ENCODE measurements at places on chromosomes 4 and X. TPM values are rescaled to one million over a fixed set of nuclear protein-coding genes. Genes with fewer than 3 reads are reported as not detected.

- no peak for DNase-seq
These were observed 113.2 kb downstream of the SPCS3 start for GRCh38 chr4:176432811-176433540.

DNA sequence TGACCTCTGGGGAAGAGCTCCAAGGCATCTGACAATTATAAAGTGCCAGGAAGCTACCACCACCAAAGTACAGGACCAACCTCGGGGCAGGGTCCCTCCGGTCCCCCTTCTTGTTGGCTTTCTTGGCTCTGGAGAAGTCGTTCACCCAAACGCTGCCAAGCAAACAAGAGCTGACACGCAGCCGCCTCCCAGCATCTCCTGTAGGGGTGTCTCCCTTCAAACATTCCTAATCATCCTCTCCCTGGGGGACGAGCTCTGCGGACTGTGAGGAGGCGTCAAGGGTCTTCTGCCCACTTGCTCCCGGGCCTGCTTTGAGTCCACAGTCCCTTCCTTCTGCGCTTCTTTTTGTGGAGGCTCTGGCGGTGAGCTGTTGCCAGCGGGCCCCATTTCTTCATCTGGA, 158.9 kb upstream of the MAB21L2 start:
- no peak for DNase-seq

- no peak for DNase-seq
These were observed 24.8 kb upstream of the ACSL1 start for GRCh38 chr4:184850431-184851199.

DNA sequence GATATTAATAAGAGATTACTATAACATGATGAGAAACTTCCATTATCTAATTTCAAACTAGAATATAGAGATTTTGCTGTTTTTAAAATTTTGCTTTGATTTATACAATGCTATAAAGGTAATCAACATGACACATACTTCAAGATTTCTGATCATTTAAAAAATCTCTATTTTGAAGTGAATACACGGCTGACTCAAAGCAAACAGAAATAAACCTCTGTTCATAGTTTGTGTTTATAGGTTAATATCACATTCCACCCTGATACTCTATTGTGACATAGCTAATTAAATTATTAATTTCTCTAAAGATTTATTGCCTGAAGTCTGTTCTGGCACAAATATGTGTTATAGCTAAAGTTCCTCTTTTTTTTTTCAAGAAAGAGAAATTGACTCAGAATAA, 349.2 kb downstream of the TLL1 start:
- no peak for DNase-seq

DNA sequence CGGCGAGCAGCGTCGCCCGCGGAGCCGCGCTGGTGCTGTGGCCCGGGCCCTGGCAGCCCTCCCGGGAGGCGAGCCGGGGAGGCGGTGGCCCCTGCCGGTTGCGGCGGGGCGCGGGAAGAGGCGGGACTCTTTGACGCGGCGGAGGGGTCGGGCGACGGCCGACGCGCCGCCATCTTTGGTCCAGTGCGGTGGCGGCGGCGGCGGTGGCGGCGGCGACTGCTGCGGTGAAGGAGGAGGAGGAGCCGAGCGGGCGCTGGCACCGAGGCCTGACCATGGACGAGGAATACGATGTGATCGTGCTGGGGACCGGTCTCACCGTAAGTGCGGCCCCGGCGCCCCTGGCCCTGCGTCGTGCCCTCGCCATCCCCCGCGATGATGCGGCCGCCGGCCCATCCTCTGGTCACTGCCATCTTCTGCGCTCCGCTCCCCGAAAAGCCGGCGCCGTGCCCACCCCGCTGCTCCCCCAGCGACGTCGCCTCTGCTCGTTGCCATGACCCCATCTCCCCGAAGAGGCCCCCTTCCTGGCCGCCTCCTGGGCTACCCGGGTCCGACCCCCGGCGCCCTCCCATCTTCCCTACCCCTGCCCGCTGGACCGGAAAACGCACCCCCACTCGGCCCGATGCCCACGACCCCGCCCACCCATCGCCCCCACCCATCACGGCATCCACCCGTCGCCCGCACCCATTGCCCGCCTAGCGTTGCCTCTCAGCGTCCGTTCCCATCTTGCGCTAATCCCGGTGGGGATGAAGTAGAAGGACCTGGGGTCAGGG, at the start of gene GDI1:
Gene GDI1 (plus strand): TSS at position 172 of the 770 bp plus-strand sequence. CDS start 101 bp downstream, at position 273.
- DNase-seq, result no peak

GRCh38 chr4:155675709-155676429, 9.2 kb downstream of the GUCY1A1 start:
- no peak for DNase-seq

GRCh38 chr4:80198441-80198837, 1.1 kb downstream of the PRDM8 start:
- DNase-seq, result no peak

DNA sequence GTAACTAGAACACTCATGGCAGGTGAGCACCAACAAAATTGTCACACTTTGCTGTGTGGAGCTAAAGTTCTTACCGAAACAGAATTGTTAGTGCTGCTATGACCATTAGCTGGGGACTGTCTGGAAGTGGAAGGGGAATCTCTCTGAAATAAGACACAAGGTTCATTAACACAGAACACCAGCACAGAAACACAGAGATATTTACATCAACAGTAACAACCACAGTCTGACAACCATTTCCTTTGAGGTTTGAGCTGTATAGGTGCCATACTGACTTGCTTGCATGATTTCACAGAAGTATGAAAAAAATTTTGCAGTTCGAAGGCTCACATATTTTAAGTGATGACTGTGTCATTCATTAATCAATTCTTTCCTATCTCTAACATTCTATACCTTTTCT, 109.8 kb downstream of the NYX start:
- no peak for DNase-seq

DNA sequence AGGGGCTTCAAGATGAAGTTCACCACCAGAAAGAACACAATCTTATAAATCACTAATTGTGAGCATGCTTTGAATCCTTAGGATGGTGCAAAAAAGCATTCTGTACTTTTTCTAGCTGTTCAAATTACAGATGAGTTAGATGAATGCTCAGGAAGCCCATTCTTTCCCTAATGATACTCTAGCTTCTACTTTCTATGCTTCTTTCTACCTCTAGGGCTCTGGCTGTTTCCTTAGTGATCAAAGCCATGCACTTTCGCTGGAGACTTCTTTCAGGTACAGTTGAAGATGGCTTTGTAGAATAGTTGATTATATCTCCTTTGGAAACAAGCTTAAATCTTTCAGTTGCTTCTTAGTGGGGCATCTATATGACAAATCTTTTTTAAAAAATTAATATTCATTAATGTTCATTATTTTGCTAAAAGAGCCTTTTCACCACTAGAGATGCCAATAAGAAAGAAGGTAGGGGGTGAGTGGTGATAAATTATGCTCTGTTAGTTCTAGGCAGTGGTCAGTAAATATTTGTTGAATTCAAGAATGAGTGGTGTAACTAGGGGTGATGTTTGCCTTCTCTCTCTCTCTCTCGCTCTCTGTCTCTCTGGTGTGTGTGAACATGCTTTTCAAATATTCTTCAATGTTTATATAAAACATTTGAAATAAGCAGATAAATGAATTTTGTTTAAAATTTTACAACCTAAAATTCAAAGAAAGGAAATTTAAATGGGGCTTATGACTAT, 169.4 kb downstream of the GLUD2 start:
- DNase-seq, result no peak

DNA sequence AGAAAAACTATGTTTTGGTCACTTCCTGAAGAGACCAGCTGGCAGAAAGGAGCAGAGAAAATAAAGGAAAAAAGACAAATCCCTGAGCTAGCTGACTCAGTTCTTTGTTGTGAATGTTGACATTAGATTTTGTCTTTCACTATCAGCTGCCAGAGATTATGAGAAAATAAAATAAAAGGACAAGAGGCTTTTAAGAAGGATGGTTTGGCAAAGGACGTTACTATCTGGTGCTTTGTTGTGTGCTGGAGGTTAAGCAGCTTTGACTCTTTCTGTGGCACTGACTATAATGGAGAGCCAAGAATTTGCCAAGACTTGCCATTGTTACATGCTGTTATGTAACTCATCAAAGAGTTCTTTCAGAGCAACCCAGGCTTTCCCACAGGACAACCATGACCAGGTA, 12.1 kb downstream of the ASB5 start:
- DNase-seq, result no peak

The PRDM8 gene
- total RNA-seq, result 1.2 TPM

The SPANXN3 gene
- not detected for total RNA-seq

The INTU gene
- 11.1 TPM for total RNA-seq

The PAK3 gene
- total RNA-seq, result 21.1 TPM

Measured in breast epithelium (tissue), 4 donors.